BJ (cell line): ENCODE measurements at places on chromosomes 5 and 9. TPM values are rescaled to one million over a fixed set of nuclear protein-coding genes. Genes with fewer than 3 reads are reported as not detected.

- DNase-seq = no peak
Measured at GRCh38 chr9:136997830-136998234, 1.5 kb upstream of the CLIC3 start.

DNA sequence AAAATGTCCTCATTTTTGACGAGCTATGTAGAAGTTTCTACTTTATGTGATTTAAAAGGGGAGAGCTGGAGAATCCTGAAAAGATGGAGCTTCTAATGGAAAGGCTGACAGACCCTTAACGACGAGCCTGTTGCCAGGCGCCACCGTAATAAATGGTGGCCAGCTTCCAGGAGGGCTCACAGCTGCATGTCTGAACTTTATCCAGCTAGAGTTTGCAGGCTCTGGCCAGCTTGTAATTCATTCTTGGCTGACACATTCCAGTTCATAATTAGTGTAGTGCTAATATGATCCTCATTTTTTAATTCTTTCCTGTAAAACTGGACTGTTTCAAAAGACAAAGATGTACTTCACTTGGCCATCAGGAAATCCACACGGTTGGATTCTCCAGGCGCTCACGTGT, 246.7 kb downstream of the GAS1 start:
- no peak for DNase-seq

GRCh38 chr9:132632413-132633129, 37.2 kb downstream of the DDX31 start:
- no peak for DNase-seq

GRCh38 chr5:141871870-141872269, 6.3 kb downstream of the PCDH1 start:
- DNase-seq = no peak

Gene CCIN
- 0.51 and 1.7 TPM in 2 replicates for polyA plus RNA-seq

Gene CCDC192
- not detected in 2 replicates for polyA plus RNA-seq
